Umbilical cord (tissue), 2 donors: ENCODE measurements at places on chromosomes 7 and 10.
A peak's percentile ranks its signal among the peaks of the same experiment; 100 is the strongest.

- no peak for DNase-seq
These were observed 35.2 kb upstream of the RET start for GRCh38 chr10:43041422-43042342.

DNA sequence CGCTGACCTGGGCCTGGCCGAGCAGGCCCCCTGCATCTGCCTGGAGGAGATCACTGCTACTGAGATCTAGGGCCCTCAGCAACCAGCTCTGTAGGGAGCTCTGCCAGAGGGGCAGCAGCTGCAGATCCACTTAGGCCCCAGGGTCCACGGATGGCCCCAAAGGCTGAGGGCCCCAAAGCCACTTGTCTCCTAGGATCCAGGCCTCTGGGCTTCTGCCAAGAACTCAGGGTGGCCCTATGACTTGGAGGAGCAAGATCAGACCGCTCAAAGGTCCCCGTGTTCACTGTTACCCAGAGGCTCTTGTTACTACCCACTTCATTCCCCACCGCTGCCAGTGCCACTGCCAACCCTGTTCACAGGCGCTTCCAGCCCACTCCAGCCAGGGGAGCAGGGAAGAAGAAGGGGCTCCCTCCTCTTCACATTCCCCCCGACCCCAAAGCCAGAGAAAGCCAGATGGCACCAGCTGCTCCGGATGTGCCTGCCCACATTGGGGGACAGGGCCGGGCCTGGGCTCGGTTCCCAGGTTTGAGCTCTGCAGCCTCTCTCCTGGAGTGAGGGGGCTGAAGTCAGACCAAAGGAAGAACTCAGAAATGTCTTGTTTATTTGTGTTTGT lies 7.6 kb downstream of the LZTS2 start:
- no peak for DNase-seq

- no peak for DNase-seq
These were observed 36.2 kb downstream of the FRMD4A start for GRCh38 chr10:14294347-14295059.

DNA sequence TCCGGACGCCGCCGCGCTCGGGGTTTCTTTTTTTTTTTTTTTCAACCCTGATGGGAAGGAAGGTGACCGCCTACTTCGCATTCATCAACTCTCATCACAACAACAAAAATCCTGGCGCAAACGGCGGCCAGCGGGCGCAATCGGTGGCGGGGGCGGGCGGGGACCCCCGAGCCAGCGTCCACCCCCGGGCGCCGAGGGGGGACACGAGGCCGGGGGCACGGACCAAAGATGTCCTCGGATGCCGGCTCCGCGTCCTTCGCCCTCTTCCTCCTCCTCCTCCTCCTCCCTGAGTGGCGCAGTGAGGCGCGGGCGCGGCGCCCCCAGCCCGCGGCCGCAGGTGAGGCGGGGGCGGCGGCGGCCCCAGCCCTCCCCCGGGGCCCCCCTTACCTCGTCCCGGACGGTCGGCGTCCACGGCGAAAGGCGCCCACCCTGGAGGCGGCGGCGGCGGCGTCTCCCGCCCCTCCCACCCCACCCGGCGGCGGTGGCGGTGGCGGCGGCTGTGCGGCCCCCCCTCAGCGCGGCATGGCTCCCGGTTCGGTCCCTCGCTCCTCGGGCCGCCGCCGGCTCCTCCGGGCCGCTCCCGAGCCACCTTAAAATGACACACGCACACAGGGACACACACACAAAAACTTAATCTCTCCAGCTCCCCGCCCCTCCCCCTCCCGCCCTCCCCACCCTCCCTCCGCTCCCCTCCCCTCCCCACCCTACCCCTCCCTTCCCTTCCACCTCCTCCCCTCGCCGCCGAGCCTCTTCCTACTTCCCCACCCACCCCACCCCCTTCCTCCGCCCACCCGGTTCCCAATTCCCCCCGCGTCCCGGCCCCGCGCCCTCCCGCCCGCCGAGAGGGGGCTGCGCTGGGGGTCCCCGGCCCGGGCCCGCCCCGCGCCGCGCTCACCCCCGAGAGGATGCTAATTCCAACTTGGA lies at the start of gene CTBP2:
Gene CTBP2 (minus strand): TSS at position 632 of the 924 bp plus-strand sequence.
- DNase-seq = peak; percentile 42

- DNase-seq = no peak
These were observed 41.9 kb upstream of the OGDHL start for GRCh38 chr10:49803988-49804387.

DNA sequence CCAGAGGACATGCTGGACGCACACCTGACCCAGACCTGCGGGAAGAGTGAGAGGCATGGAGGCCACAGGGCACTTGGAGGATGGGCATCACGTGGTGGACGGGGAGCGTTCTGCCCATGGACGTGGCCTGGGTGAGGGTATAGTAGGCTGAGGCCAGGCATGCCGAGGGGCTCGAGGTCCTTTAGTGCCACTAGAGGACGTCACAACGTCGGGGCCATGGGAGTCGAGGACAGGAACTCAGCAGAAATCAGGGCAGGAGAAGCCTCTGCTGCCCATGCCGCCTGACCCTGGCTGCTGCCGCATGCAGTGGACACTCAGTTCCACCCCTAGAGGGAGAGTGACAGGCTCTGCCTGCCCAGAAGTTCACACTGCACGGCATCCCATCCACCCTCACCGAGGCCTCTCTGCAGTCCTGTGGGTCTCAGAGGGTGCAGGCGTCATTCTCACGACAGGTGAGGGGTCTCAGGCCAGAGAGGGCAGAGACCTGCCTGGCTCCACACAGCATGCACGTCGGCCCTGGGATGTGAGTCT lies 198.7 kb downstream of the ADARB2 start:
- no peak for DNase-seq

DNA sequence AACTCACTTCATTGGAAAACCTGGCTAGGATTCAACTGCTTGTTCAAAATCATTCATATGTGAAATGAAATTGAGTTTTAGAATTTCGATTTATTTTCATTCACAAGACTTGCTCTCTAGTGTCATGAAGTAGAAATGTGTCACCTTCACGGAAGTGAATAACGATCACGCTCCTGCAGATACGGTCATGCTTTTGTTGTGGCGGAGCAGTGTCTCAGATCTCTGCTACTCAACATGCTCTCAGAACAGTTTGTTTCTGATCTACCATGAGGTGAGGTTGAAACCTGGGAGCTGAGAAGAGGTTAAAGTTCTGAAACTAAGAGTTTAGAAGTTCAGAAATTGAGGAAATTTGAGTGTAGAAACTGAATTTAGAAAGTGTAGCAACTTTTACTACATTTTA lies 13.8 kb upstream of the PITRM1 start:
- DNase-seq = no peak

GRCh38 chr7:19530261-19530660 lies 178.6 kb downstream of the POLR1F start:
- DNase-seq = no peak
